ENCODE measurements at places on chromosomes 3 and 15.
A peak's percentile ranks its signal among the peaks of the same experiment; 100 is the strongest.

DNA sequence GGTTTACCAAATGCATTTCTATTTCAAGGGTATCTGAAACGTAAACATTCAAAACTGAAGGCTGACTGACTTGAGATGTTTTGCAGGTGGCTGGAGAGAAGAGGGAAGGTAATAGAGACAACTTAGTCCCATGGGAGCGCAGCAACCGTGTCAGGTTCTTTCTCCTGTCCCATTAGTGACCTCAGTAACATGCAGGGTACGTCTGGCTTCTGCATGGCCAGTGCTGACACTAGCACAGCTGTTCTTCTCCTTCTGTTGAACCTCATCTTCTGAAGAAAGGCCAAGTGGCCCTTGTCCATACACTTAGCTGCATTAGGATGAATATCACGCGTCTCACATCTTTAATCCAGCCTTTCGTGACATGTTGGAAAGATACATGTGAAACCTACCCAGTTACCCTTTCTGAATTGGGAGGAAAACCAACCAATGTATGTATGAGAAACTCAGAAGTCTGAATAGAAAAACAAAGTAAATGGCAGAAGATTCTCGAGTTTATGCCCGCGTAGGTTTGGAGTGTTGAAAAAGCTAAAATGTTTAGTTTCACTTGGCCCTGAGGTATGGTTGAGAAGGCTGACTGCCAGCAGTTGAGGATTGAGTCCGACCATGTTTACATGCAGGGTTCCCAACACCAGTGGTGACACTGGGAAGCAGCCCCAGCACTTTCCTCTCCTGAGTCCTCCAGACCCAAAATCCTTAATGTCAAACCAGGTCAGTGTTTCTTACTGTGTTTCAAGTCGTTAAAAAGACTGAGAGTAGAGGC is 10.3 kb downstream of the NCBP2 start:
- no peak for DNase-seq

DNA sequence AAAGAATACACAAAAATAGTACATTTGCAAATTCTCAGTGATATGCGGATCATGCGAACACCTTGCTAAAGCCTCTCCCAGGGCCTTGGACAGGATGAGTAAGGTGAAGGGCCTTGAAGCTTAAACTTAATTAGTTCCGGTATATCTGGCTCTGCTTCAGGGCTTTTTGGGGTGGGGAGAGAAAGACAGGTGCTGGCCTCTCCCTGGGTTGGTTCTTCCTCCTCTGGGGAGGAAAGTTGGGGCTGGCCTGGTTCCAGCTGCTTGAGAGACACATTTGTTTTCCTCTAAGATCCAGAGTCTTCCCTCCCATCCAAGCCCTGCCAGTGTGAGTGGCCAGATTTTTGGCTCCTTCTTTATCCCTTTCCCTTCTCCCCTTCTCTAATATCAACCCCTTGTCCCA is 64.7 kb upstream of the EPHB3 start:
- DNase-seq: no peak

DNA sequence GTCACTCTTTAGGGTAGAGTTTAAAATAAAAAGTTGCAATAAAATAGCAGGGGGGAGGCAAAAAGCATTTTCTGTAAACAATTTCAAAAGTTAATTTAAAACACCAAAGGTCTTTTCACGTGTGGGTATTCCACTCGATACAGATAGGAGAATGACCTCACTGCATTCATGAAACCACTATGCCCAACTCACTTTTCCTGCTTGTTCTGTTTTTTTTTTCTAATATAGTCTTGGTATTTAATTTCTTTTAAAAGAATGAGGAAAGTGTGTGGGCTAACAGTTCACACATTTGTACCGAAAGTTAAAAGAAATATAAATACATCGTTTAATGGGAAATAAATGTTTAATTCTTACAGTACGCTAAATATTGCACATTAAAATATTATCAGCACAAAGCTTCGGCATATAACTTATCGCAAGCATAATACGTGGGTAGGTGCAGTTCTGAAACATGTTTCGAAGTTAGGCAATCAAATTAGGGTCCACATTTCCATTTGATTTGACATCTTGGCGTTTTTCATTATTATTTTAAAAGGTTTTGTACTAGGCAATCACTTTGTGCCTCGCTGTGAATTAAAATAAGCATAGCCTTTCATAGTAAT is 41.4 kb downstream of the VGLL4 start:
- DNase-seq: no peak

- DNase-seq: peak; percentile 38
Measured at GRCh38 chr15:31338879-31339557, 12.4 kb downstream of the KLF13 start.

DNA sequence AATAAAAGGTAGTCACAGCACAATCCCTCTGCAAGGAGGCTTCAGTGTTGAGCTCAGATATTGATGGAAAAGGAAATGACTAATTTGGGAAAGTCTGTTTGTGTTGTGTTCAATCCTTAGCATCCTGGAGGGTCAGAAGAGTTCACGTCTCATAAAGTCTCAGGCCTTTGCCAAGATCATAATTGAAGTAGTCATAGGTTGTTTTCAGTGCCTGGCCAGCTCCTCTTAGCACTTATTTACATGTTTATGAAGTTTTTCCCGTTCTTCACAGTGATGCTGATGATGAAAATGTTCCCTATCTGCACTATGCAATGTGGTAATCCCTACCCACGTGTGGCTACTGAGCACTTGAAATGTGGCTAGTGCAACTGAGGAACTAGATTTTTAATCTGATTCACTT is 61.6 kb upstream of the TGFBR2 start:
- DNase-seq: no peak

DNA sequence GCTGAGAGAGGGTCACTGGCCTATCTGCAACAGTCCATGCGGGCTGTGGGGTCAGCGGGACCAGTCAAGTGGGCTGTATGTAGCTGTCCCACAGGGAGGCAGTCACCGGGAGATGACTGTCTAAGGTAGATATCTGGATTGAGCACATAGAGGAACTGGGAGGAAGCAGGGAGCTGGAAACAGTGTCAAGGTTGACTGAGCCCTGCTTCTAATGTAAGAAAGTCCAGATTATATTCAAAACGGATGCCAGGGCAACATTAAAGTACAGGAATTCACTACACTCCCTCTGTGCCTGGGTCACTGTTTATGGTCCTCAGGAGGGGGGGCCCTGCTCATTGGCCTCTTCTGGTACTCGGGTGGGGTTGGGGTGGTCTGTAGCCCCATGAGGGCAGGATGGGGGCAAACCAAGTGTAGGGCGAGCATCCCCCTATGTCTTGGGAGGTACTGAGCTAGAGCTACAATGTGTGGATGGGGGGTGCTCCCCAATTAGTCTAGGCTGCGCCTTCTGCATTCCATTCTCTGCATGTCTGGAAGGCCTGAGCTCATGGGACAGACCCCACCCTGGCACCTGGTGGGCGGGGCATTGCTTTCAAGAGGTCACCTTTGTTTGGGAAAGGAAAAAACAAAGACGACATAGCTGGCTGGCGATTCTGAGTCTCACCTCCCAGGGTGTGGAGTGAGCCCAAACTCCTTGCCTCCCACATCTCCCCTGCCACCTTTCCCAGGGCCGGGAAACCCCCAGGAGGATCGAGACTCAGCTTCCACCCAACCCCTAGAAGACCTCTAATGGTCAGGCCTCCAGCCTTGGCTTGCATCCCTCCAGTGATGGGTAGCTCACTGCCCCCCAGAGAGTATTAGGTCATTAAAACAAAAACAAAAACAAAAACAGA is 45.1 kb upstream of the C15orf39 start:
- no peak for DNase-seq

DNA sequence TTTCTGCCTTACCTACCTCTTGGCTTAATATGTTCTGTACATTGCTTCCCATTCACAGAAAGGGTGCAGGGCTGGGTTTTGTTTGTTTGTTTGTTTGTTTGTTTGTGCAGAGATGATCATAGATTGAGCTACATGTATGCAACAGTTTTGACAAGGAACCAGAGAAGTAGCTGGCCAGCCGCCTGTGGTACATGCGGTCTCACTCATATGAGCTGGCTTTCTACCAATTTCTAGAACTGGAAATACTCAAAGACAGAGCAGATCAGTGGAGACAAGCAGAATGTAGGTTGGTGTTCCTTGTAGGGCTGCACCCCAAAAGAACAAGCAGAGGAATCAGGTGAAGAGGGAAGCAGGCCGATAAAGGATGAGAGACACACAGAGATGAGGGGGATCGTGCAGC is 502.7 kb downstream of the SOX2 start:
- no peak for DNase-seq

DNA sequence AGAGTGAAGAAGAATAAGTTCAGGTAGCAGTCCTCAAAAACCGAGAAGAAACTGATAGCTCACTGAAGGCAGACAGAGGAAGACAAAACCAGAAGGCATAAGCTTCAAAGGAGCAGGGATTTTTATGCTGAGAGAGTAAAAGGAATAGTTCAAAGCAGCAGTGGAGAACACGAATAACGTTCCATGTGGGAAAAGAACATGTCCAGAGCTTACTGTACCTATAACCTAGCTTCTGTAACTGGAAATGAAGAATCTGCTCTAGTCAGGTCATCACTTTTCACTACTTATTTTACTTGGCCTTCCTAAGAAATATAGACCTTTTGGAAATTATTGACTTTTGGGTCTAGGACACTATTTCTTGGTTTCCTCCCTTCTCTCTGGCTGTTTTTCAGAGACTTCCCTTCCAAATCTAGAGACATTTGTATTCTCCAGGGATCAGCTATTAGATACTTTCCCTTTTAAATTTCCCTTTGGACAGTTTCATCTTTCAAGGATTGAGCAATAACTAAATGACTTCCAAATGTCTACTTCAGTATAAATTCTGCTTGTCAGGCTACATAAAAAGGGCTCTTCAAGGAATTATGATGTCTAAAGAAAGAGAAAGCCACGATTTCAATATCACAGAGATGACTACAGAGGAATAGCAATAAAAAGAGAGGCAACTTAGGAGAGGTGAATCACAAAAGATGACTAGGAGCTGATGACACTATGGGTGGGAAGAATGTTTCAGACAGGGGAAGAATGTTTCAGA is 46.7 kb downstream of the UBE3A start:
- DNase-seq: no peak

GRCh38 chr3:147388700-147389580 is 17.4 kb downstream of the ZIC4 start:
- no peak for DNase-seq

DNA sequence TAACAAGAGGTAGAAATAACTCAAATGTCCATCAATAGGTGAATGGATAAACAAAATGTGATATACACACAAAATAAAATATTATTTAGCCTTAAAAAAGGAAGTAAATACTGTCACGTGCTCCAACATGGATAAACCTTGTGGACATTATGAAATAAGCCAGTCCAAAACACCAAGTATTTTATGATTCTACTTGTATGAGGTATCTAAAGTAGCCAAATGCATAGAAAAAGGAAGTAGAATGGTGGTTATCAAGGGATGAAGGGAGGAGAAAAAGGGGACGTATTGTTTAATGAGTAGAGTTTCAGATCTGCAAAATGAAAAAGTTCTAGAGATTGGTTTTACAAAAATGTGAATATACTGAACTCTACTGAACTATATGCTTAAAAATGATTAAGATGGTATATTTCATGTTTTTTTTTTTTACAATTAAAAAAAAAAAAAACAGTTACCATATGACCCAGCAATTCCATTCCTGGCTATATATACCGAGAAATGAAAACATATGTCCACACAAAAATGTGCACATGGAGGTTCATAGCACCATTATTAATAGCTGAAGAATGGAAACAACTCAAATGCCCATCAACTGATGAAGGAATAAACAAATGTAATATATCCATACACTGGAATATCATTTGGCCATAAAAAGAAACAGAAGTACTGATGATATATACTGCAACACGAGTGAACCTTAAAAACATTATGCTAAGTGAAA is 29.1 kb upstream of the MAP6D1 start:
- no peak for DNase-seq

DNA sequence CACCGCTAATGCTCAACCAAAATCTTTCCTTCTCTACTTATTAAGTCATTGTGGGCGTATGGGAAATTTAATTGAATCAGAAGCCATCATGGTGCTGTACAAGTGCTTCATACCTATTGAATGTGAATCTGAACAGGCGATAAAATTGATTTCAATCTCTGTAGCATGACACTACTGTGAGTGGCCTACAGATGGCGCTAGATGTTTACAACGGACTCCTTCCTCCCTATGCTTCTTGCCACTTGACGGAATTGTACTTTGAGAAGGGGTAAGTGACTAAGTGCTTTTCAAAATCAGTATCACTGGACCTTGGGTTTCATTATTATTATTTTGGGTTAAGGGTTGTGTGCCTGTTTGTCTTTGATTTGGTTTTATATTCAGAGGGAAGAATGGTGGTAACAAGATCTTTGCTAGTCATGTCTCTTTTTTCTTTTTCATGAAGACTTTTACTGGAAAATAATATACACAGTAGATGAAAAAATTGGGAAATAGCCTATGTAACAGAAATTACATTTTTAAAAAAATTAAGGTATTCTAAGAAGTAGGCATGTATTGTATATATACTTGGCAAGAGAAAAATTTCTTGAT is 35.4 kb downstream of the ACP3 start:
- peak; percentile 40 for DNase-seq

GRCh38 chr3:20909511-20909910 is 723.5 kb upstream of the SGO1 start:
- DNase-seq: no peak

DNA sequence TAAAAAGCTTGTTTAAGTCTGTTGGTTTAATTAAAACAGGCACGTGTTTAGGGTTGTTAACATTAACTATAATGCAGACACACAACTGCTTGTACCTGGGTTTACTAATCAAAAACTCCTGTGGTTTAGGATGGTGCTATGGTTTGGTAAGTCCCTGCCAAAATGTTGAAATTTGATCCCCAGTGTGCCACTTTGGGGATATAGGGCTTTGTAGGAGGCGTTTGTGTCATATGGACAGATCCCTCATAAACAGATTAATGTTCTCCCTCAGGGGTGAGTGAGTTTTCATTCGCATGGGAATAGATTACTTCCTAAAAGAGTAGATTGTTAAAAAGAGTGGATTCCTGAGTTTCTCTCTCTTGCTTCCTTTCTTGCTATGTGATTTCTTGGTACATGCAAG is 18.7 kb upstream of the GK5 start:
- no peak for DNase-seq

DNA sequence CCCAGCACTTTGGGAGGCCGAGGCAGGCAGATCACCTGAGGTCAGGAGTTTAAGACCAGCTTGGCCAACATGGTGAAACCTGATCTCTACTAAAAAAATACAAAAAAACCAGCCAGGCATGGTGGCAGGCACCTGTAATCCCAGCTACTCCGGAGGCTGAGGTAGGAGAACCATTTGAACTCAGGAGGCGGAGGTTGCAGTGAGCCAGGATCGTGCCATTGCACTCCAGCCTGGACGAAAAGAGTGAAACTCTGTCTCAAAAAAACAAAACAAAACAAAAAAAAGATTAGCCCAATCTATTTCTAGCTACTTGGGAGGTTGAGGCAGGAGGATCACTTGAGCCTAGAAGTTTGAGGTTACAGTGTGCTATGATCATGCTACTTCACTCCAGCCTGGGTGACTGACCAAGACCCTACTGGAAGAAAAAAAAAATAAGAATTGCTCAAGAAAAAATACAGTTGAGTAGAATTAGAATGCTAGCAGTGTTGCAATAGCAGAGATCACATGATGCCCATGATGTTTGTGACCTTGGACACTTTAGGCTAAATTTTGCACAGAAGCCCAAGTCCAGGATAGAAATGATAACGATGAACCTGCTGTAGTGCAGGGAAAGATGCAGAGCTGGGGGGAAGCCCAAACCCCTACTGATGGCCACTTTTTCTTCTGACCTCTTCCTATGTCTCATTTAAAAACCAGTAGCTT is 162.2 kb downstream of the LPP start:
- DNase-seq: no peak
